NCI-H2081 treated with DMSO at 0.1 percent for 48 hours (cell line): ENCODE measurements at places on chromosomes 6 and 20.

- no peak for DNase-seq
These were observed 23.2 kb upstream of the UNC93A start for GRCh38 chr6:167267921-167268401.

DNA sequence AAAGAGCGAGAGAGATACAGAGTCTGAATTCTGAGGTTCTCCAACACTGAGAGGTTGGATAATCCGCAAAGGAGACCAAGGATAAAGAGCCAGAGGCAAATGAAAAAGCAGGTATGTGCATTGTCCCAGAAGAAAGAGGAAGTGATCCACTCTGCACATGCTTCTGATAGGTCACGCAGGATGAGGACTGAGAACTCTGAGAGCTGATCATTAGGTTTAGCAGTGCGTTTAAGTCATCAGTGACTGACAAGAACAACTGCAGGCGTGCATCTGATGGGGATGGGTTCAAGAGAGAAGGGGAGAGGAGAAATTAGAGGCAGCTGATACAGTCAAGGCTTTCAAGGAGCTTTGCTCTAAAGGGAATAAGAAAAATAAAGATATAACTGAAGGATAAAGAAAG, 301.2 kb upstream of the SGK1 start:
- DNase-seq, result no peak

DNA sequence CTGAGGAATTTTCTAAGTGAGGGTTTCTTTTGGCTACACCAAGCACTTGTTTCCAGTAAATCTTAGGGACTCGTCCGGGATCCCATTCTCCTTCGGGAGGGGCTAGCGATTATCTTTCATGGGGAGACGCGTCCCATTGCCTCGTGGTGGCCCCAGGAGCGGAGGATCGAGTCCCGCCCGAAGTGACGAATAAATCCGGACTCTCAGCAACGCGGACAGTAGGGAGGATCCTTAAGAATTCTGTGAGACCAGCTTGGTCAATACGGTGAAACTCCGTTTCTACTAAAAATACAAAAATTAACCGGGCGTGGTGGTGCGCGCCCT, 69.1 kb upstream of the PRSS16 start:
- DNase-seq, result no peak

DNA sequence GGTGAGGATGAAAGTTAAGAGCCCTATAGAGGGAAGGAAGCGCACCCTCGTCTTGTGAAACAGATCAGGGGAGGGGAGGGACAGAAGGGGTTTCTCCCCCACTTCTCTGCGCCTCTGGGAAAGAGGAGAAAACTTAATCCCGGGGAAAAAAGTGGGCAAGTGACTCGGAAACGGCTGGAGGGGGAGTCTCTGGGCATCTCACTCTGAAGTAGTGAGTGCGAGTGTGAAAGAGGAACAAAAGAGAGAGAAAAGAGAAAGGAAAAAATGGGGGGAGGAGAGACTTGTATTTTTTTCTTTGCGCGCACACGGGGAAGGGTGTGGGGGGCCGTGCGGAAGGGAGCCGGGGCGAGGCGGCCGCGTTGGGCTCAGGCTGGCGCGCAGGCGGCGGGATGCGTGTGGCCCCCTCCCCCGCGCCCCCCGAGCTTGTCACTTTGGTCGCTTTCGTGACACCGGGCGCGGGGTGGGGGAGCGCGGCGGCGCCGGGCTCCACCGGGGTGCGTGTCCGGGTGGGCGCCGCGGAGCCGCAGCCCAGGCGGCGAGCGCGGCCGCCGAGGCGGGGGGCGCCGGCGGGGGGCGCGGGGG, 454 bp downstream of the L3MBTL3 start:
- no peak for DNase-seq

- no peak for DNase-seq
These were observed 595 bp downstream of the EYA2 start for GRCh38 chr20:46894971-46895905.
